ENCODE measurements at places on chromosomes 12 and 14.

DNA sequence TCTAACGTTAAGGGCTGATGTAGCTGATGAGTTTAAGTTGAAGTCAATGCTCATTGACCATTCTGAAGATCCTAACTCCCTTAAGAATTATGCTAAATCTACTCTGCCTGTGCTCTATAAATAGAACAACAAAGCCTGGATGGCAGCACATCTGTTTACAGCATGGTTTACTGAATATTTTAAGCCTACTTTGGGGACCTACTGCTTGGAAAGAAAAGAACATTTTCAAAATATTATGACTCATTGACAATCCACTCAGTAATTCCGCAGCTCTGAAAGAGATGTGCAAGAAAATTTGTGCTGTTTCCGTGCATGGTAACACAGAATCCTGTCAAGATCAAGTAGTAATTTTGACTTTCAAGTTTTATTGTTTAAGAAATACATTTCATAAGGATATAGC lies 35.0 kb upstream of the NAV3 start:
- DNase-seq: no peak

GRCh38 chr14:103507751-103508150 lies 14.9 kb downstream of the CKB start:
- DNase-seq: no peak

DNA sequence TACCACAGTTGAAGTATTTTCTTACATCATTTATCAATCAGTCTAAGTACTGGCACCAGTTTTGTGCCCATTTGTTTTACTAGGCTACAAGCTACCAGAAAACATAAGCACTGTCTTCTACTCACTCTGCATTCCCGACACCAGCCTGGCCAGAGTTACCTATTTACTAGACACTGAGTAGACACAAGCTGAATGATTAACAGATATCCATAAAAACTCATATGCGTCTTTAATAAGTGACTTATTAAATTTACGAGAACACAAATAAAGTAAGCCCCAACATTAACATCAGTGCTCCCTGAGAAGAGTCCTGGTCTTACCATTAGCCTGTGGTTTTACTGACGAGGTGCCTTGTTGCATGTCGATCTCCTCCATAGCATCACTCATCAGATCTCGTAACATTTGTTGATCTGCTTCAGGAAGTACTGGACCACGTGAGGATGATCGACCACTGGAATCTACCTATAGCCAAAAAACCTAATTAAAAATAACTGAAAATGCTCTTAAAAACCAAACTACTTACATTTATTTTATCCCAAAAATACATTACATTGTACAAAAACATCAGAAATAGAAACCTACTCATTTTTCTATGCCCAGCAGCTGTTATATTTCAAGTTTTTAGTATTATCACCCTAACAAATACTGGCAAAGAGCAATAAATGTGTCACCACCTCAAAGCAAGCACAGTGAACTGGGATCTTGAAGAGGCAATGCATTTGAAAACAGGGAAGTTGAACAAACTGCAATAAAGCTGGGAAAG lies 53.3 kb downstream of the BDKRB1 start:
- no peak for DNase-seq

DNA sequence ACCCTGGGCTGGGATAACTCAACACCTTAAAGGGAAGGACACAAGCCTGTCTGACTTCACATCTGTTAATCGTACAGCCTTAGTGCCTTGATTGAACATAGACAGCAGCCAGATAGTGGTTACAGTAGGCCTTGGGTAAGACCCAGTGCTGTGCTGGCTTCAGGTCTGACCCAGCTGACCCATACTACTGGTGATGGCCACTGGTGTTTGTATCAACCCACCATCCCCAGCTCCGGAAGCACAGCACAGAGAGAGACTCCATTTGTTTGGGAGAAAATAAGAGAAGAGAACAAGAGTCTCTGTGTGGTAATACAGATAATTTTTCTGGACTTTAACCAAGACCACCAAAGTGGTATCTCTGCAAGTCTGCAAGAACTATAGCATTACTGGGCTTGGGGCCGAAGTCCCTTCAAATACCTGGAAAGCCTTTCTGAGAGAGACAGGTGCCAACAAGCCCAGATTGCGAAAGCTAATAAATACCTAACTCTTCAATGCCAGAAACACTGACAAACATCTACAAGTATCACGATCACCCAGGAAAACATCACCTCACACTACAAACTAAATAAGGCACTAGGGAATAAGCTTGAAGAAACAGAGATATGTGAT lies 330.1 kb upstream of the GARIN2 start:
- DNase-seq: no peak

GRCh38 chr12:11651785-11652184 lies 2.3 kb downstream of the ETV6 start:
- no peak for DNase-seq
